Activated CD4-positive, alpha-beta T cell treated with anti-CD3 and anti-CD28 coated beads, Interleukin-2, Interleukin-4, amounts not matched to agents 100 ng/mL and 50 ng/mL, durations not matched to agents 16 hours and 8 hours (primary cell): ENCODE measurements at places on chromosomes 5 and 9.

- no peak for DNase-seq
These were observed 22.5 kb downstream of the TPPP start for GRCh38 chr5:670396-671270.

DNA sequence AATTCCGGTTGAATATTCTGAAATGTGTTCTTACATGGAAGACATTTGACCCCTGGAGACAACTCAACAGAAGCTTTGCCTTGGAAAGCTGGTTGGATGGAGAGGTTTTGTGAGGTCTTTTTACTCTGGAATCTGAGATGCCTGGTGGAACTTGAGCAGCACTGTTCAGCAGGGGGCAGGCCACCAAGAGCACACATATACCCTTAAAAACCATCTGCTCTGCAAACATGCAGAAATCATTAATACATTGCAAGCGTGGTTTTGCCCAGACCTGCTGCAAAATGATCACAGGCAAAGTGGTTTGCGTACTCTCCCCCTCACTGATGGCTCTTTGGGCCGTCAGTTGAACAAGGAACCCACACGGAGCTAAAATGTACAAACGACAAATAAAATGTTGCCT, 32.8 kb upstream of the DAP start:
- DNase-seq = no peak

DNA sequence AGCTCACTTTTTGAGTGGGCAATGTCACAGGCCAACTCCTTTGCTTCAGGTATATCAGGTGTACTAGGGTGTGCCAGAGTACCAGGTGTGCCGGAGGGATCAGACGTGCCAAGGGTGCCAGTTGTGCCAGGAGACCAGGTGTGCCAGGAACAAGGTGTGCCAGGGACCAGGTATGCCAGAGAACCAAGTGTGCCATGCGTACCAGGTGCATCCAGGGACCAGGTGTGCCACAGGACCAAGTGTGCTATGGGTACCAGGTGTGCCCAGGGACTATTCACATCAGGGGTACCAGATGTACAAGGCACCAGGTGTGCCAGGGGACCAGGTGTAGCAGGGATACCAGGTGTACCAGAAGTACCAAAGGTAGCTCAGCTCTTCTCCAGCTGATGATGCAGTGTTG, 174.7 kb upstream of the S1PR3 start:
- DNase-seq = no peak

DNA sequence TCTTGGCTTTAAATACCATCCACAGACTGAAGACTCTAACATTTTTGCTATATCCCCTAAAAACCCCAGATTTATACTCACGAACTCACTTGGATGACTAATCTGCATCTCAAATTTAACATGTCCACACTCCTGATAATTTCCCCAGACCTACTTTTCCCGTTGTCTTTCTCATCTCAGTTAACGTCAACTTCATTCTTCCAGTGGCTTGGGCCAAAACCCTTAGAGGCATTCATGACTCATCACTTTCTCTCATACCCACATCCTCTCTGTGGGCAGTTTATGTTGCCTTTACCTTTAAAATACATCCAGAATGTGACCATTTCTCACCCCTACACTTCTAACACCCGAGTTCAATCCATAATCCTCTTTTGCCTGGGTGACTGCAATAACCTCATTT, 96.7 kb downstream of the EDIL3 start:
- peak; percentile 1 for DNase-seq

DNA sequence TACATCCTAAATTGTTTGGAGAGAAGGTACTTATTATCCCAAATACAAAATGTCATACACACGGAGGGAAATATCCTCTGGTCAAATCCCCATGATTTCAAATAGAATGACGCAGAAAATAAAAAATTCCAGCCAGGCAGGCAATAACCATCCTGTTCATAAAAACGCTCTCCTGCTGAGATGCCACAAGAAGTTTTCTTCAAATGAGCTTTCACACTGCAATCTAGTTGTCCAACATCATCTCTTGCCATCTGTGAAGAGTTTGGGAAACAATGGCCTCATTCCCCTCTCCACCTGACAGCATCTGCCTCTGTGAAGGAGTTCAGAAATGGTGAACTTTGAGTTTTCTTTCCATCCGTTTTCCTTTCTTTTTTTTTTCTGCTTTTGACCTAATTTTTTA, 83.3 kb upstream of the SLC30A5 start:
- no peak for DNase-seq

DNA sequence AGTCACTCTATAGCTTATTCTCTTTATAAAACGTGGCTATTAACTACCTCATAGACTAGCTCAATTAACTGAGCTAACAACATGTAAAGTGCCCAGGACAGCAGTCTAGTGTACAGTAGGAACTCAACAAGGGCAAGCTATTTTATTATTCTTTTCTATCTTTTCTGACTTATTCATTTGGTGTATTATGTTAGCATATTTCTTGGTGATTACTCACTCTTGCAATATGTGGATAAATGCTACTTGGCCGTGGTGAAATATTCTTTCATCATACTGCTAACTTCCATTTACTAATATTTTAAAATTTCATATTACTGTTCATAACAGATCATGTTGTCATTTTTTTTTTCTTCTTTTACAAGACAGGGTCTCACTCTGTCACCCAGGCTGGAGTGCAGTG, 4.9 kb downstream of the SLC25A51 start:
- no peak for DNase-seq
